ENCODE measurements at places on chromosomes 5 and 9.

- no peak for DNase-seq
Observed at GRCh38 chr5:121968910-121969607, 7.3 kb downstream of the SRFBP1 start.

GRCh38 chr9:2153630-2154217, 138.6 kb downstream of the SMARCA2 start:
- no peak for DNase-seq

- DNase-seq: no peak
Observed at GRCh38 chr5:79834754-79835714, 145.4 kb downstream of the CMYA5 start.

- DNase-seq: no peak
Observed at GRCh38 chr9:124793015-124793541, 16.1 kb downstream of the OLFML2A start.

DNA sequence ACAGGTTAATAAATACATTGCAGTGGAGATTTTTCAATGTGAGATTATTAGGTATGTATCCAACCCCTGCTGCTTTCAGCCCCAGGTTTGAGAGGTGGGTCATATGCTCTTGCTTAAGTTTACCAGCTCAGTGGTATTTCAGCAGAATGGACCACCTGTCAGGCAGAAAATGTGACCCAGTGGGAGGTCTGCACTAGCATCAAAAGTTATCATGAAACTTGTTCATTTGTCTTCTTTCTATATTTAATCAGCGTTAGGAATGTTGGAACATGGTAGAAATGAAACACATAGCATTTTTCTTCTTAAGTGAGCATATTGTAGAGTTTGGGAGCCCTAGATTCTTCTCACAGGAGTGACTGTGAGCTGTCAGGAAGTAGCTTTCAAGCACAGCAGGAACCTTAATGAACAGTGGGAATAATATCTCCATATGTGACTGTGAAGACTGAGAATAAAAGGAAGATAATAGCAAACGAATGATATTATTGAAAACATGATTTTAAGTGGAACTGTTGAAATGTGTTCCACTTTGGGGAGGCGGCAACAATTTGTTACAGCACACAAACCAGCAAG, 596.9 kb upstream of the CDH6 start:
- DNase-seq: no peak

GRCh38 chr5:163387589-163388343, 49.6 kb upstream of the CCNG1 start:
- no peak for DNase-seq

DNA sequence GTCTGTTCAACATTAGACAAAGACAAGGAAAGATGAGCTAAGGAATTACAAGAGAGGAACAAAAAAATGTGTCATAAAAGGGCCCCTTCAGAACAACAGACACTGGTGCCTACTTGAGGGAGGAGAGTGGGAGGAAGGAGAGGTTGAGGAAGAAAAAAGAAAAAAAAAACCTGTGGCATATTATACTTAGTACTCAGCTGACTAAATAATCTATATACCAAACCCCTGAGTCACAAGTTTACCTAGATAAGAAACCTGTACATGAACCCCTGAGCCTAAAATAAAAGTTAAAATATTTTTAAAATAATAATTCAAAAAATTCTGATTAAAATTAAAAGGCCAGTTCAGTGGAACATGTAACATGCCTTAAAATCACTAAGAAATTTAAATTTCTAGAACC, 107.3 kb downstream of the MTREX start:
- no peak for DNase-seq

DNA sequence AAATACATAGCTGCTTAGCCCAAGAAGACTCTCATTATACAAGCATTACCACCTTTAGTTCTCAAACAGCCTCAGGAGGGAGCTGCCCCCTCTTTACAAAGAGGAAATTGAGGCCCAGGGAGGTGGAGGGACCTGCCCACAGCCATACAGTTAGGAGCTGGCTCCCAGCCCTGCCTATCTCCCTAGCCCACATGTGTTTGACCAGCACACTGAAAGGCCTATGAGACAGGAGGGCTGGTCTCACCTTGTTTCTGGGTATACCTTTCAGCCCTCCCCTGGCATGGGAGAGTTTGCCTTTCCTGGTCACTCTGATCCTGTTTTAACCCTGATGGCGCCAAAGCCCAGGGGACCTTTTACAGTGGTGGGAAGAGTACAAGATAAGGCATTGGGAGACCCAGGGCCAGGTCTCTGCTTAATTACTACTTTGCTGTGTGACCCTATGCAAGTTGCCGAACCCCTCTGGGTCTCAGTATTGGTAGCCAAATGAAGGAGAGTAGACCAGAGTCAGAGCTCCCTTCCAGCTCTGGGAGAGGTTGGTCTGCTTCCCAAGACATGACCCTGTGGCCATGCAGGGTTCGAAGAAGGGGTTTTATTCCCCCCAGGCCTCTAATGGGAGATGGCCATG, 60.9 kb upstream of the RPL26L1 start:
- DNase-seq: no peak

GRCh38 chr5:96984506-96985192, 48.8 kb downstream of the LNPEP start:
- DNase-seq: no peak

DNA sequence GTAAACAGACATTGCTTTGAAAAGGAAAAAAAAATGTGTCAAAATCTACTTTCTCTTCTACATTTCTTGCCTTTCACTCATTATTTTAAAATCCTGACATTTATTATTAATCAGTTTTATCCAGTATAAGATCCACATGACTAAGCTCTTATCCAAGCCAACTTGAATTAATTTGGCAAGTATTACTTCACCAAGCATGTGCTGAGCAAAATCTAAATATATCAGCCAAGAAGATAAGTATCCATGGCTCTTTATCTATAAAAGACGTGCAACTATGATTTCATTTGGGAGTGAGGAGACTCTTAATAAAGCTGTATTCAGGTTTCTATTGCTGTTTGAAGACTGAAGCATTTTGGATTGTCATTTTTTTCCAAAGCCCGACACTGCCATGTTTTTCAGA, 221.3 kb downstream of the TRIM36 start:
- no peak for DNase-seq

DNA sequence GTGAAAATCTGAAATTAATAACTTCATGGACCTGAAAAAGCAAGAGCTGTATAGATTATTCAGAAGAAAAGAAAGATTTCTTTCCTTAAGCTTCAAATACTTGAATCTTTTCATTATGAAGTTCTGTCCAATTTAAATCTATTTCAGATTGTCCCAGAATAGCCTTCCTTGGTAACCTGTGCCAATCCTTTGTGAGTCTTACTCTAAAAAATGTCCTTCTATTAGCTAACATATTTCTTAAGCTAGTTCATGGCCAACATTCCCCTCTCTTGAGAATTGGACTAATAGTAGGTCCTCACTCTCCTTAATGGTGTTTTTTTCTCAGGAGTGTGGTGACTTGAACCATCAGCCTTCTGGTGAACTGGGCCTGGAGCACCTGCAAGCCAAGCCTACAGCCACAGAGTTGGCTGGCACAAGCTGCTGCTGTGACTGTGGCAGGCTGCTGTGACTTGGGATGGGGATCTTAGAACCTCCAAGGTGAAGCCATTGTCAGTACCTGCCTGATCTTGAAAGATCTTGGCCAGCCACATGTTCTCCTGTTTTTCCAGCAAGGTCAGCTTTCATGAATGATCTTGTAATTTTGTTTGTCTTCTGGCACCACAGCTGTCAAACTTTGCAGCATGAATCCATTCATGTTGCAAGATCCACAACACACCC, 262.6 kb upstream of the MAP3K1 start:
- DNase-seq: no peak

DNA sequence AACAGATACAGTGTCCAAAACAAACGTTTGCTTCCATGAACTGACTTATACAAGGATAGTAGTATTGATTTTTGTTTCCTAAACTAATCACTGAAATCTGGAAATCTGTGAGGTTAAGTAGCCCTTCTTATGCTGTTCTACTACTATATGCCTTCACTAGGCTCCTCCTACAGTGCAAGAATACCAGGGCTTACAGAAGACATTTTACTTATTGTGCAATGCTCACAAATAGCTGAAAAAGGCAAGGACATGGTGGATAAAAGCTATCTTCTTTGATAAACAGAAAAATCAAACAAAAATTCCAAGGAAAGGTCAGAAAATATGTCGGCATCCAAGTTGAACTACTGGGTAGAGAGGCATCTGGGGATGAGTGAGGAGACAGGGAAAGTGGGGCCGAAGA, 61.9 kb downstream of the OXCT1 start:
- no peak for DNase-seq

- DNase-seq: no peak
Observed at GRCh38 chr9:110013064-110013463, 194.9 kb downstream of the C9orf152 start.

DNA sequence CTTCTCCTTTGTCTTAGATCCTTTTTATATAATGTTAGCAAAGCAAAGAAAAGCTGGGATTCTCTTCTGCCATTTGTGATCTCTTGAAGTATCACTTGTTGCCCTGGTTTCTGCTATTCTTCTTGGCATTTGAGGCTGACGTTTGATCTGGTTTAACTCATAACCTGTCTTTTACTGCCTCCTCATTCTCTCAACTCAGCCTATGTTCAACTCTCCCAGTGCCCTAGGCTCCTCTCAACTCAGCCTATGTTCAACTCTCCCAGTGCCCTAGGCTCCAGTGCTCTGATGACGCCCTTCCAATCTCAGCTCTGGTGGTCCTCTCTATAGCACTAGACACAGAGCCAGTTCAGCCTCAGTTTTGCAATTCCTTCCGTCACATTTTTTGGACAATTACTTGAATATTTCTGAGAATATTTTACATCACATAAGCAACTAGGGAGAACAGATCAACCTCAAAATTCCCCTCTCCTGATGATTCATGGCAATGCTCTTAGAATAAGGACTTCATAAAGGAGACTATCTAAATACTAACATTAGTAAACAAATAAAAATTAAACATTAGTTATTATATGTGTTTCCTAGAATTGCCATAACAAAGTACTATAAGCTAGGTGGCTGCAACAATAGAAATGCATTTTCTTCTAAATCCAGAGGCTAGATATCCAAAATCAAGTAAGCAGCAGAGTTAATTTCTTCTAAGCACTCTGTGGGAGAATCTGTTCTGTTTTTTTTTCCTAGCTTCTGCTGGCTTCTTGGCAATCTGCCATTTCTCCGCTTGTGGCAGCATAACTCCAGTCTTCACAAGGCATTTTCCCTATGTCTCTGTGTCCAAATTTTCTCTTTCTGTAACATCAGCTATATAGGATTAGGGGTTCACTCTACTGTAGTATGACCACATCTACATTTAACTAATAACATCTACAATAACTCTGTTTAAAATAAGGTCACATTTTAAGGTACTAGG, 662.1 kb upstream of the FTMT start:
- no peak for DNase-seq

DNA sequence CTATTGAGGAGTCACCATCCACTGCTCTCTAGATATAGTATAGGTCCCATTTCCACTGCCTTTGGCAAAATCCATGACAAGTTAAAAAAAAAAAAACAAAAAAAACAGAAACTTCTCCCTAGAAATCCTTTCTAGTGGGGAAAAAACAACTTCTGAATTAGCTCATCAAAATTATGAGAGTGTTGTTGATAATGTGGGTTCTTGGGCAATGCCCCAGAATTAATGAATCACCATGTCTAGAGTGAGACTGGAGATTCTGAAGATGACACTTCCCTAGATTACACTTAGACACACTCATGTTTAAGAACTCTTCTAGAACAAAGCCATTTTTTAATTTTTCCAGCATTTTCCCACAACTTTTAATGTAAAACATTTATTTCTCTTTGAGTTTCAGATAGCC, 728.0 kb upstream of the C9orf72 start:
- DNase-seq: no peak

DNA sequence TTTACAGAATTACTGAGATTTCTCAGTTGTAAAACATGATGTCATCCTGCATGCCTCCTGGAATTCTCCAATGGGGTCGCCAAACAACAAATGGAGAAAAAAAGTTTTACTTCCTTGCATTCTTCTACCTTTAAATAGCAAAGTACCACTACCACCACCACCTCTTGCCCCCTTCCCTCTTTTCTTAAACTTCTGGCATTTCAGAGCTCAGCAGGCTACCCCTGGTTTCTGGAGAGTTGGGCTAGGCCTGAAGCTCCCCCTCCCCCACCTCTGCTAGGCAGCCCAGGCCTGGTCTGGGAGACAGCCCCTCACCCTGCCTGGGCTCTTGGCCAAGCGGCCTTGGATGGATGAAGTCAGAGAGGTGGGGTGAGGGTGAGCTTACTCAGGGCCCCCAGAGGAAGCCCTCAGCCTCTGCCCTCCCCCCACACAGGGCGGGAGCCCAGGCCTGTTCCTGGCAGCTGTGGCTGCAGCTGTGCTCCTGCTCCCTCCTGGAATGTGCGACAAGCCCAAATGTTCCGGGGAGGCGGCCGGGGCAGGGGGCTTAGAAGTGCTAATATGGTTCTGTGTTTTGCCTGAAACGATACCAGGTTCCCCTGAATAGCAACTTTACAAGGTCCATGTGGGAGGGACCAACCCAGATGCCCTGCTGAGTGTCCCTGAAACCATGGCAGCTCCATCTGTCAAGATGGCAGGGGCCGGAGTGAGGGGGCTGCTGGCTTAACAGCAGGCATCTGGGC, 6.0 kb upstream of the CCIN start:
- DNase-seq: peak; percentile 85

- no peak for DNase-seq
Observed at GRCh38 chr5:179623906-179624741, 653 bp upstream of the HNRNPH1 start.

- no peak for DNase-seq
Observed at GRCh38 chr5:116859666-116860320, 285.2 kb upstream of the SEMA6A start.

- no peak for DNase-seq
Observed at GRCh38 chr9:70802758-70803436, 318.5 kb downstream of the TRPM3 start.
